Activated CD4-positive, alpha-beta T cell treated with anti-CD3 and anti-CD28 coated beads for 48 hours (primary cell): ENCODE measurements at places on chromosomes 5 and 9.

DNA sequence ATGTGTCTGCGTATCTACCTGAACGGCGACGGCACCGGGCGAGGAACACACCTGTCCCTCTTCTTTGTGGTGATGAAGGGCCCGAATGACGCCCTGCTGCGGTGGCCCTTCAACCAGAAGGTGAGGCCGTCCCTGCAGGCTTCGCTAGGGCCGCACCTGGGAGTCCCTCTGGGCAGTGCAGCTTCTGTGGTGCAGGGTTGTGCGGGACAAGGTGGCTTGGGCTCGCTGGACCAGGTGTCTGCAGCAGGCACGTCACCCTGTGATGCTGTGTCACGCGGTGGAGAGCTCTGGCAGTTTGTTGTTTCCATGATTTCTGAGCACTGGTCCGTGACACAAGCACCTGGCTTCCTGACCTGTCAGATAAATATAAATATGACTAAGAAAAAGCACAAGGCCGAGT, 20.7 kb downstream of the FBXW5 start:
- DNase-seq, result no peak

DNA sequence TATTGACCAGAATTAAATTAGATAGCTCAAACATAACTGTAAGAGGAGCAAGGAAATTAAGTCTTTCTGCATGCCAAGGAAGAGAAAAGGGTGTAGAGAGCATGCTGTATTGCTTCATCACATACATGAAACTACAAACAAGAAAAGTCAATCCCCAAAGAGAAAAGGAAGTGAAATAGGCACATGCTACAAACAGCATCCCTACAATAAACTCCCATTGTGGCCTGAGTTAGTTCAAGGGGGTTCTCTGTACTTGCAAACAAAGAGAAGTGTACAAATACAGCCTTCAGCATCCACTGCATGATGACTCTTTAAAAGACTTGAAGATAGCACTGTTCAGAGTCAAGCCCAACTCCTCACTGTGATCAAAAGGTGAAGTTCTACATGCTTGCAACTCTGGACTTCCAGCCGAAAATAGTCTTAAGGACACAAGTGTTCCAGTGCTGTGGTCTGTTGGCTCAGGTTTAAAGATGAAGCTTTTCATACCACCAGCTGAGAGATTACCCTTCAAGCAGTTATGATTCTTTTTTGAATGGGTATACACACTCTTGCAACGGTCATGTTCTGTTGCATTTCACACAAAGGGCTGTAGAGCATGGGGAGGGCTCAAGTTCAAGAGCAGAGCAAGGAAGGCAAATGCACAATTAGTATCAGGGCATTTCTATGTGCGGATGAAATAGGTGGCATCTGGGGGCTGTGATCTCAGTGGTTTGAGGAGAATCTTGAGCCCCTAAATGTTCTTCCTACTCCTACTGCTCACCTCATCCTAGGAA, 534.5 kb downstream of the EBF1 start:
- no peak for DNase-seq

- DNase-seq, result no peak
Measured at GRCh38 chr5:180548563-180548962, 42.7 kb downstream of the SCGB3A1 start.

DNA sequence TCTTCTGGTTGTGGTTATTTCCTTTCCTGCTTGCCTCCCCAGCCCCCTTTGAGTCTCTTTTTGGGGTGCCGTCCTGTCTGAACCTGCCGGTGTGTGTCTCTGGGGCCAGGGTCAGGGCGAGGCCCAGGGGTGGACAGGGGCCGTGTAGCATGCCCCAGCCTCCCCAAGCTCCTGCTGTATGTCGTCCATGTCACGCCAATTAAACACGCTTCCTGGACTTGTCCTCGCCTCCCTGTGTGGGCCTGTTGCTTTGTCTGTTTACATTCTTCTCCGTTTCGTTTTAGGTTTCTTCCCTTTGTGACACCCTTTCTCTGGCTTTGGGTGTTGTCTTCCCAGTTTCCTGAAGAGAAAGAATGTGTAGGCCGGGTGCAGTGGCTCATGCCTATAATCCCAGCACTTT, 28.5 kb upstream of the HMCN2 start:
- DNase-seq, result no peak

GRCh38 chr5:10355071-10355889, 1.8 kb downstream of the MARCHF6 start:
- DNase-seq, result peak; percentile 40

DNA sequence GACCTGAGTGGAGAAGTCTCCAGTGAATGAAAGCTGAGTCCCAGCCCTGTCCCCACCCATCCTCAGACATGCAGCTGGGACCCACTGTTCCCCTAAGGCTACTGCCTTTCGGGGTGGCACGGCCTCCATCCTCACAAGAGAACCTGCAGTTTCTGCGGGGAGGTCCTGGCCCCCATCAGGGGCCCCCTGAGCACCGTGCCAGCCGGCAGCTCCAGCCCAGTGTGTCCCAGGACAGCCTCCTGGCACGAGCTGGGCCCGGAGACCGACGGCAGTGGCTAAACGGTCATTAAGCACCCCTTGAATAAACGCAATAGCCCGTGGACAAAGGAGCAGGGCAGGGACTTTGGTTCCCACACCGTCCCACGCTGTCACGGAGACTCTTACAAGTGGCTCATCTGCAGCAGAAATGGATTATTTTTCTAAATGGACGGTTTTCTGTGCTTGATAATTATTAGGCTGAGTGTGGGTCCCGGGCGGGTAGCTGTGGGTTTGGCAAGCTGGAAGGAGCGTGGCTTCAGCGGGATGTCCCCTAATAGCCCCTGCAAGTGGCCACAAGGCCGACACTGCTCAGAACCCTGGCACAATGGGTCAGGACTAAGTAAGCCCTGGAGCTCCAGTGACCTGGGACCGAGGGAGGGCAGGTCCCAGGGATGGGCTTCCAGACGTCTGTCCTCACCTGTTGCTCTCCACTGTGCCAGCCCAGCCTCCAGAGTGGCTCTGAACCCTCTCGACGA, 17.4 kb downstream of the FAM78A start:
- DNase-seq, result no peak
